ENCODE measurements at places on chromosomes 4 and X. TPM values are rescaled to one million over a fixed set of nuclear protein-coding genes. Genes with fewer than 3 reads are reported as not detected.

PITX2 gene
- 5.8 TPM for total RNA-seq

NLGN4X gene
- under 0.01 TPM for total RNA-seq

MAGEA2B gene
- not detected for total RNA-seq

SUPT20HL2 gene
- total RNA-seq: not detected

MTTP gene
- not detected for total RNA-seq

DSPP gene
- not detected for total RNA-seq

EDNRA gene
- total RNA-seq: 0.86 TPM

SCRG1 gene
- total RNA-seq: not detected

KLF8 gene
- 1.7 TPM for total RNA-seq

LEF1 gene
- total RNA-seq: not detected

RUFY3 gene
- total RNA-seq: 36.2 TPM

ARMCX4 gene
- 2.3 TPM for total RNA-seq

MAP3K15 gene
- not detected for total RNA-seq

IL15 gene
- total RNA-seq: 7.1 TPM

MAGEA8 gene
- total RNA-seq: not detected

SPINK2 gene
- not detected for total RNA-seq

MAGEE1 gene
- total RNA-seq: 1.1 TPM

LETM1 gene
- total RNA-seq: 40.1 TPM

FHIP1A gene
- 0.11 TPM for total RNA-seq

EIF1AX gene
- total RNA-seq: 54.1 TPM

PCDH7 gene
- 0.38 TPM for total RNA-seq

DKK2 gene
- total RNA-seq: 8.2 TPM

CABS1 gene
- total RNA-seq: not detected

PAK3 gene
- not detected for total RNA-seq

SHROOM4 gene
- total RNA-seq: 1.7 TPM

IRS4 gene
- total RNA-seq: not detected

PDGFRA gene
- total RNA-seq: 275 TPM

TNIP3 gene
- total RNA-seq: 1.4 TPM

CXorf65 gene
- total RNA-seq: not detected

ZFYVE28 gene
- total RNA-seq: 8.9 TPM
